ENCODE measurements at places on chromosomes 2 and 18. TPM values are rescaled to one million over a fixed set of nuclear protein-coding genes. Genes with fewer than 3 reads are reported as not detected.

DNA sequence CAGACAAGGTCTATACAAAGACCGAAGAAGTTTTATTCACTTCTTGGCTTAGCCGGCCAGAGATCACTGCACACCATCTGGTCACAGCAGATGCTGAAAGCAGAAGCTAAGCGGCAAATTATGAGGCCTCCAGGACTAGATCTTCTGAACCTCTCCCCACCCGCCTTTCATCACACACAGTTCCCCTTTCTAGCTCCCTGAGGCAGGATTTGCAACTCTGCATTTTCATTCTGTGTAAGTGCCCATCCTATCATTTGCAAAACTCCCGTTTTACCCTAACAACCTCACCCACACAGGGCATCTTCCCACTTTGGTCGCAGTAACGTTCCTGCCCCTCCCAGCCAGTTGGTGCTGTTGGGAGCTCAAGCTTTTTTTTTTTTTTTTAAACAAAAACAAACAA lies 3.1 kb upstream of the MOB1A start:
- no peak for DNase-seq

DNA sequence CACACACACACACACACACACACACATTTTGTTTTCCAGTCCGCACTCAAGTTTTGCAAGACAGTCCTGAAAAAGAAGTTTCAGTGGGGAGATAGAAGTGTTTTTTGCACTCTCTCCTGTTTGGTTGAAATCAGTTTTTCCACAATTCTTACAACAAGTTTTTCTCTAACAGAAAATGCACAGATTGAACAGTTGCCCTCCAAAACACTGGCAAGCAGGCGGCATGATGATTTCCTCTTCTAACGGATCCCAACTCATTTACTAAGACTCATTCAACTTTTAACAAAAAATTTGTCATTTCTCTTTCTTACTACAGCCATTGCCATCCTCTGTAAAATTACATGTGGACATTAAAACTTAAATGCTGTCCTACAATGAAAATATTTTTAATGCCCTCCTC lies 117.6 kb upstream of the DTNA start:
- DNase-seq, result no peak

DNA sequence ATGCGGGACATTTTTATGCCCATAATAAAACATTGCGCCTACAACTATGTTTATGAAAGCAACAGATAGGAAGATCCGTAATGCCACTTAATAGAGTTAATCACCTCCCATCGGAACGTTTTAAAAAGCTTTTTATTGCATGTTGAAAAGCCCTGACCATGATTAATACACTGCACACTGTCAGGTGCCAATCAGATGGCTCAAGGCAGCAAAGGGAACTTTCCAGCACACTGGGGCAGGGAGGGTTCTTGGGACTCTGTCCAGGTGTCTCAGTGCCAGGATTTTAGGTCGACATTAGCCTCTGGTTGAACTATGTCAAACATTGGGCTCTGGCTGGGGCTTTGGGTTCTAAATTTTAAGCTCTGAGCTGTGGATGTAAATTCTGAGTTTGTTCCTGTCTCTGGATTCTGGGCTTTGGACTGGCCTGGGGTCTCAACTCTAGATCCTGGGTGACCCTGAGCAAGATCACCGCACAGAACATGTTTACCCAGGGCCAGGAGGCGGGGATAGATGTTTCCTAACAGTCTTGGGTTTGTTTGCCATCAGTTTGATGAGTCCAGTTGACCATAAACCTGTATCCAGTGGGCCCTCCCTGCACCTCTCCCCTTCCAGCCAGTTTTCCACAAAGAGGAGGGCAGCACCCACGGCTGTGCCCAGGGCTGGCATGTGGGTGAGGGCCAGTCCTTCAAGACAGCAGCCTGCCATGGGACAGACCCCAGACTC lies 262.7 kb downstream of the ATAD2B start:
- no peak for DNase-seq

DNA sequence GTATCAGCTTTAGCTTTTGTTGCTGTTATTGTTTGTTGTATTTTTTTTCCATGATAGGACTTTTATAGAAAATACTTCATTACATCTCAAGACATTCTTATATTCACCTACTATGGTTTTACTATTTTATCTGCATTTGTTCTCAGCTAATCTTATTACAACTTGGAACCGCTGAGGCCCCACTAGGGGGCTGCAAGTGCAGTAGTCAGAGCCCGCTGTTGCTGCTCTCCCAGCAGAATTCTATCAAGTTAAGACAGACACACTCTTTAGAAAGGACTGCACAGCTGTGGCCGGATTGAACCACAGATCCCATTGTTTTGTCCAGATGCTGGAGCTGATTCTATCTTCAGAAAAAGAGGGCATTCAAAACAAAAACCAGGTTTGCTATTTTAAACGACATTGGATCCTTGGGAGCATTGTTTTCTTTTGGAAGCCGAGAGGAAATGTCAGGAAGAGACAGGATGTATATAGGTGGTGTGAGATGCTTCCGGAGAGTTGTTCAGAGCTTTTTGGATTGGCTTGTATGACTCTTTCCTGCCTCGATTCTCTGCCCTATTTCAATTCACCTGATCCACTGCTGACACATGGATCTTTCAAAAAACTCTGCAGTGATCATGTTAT lies 105.7 kb upstream of the GAREM1 start:
- DNase-seq, result no peak

GRCh38 chr2:152385650-152386049 lies 50.7 kb downstream of the FMNL2 start:
- no peak for DNase-seq

DNA sequence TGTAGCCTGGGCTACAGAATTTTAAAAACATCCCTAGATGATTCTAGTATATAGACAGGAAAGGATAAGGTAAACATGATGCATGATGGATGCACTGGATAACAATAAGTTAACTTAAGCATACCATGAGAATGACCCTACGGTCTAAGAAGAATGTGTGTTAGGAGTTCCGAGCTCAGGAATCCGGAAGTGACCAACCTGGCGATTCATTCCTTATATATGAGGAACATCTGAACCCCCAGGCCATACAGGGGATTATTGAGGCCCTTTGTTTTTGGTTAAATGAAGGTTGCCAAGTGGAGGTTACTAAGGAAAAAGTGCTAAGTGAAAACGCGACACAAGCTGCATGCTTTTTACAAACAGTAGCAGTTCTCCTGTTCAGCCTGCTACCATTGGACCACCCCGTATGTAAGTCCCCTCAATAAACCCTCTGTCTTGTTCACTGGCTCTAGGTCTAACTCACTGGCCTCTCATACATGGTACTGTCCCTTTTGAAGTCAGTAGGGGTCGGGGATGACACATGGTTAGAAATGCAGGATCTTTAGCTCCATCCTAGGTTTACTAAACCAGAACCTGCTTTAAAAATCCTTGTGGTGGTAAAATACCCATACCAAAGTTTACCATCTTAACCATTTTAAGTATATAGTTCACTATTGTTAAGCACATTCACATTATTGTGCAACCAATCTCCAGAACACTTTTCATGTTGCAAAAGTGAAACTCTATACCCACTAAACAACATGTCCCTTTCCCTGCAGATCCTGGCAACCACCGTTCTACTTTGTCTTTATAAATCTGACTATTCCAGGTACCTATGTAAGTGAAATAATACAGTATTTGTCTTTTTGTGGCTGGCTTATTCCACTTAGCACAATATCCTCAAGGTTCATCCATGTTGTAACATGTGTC lies 111.0 kb upstream of the MAP4K3 start:
- peak; percentile 97 for DNase-seq

GRCh38 chr18:63079114-63079513 lies 240.5 kb downstream of the BCL2 start:
- DNase-seq, result no peak

DNA sequence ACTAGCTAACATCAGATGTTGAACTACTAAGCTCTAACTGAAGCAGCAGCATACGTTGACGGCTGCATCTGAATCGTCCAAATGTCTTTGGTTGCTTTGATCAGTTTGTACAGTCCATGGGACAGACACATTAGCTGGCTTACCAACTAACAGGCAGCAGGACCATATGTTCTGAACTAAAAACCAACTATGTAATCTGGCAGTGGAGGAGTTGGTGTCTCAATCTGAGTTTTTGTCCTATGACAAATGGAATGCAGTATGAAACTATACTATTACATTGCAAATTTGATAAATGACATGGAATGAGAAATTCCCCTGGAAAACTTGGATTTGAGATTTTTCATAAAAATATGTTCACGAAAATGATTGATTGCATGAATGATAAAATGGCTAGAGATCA lies 79.5 kb downstream of the EPHA4 start:
- no peak for DNase-seq

Gene RIT2
- not detected for total RNA-seq

Gene COL4A3
- 0.34 TPM for total RNA-seq

Gene REG1B
- not detected for total RNA-seq
